ENCODE measurements at places on chromosomes 1 and 21. TPM values are rescaled to one million over a fixed set of nuclear protein-coding genes. Genes with fewer than 3 reads are reported as not detected.

DNA sequence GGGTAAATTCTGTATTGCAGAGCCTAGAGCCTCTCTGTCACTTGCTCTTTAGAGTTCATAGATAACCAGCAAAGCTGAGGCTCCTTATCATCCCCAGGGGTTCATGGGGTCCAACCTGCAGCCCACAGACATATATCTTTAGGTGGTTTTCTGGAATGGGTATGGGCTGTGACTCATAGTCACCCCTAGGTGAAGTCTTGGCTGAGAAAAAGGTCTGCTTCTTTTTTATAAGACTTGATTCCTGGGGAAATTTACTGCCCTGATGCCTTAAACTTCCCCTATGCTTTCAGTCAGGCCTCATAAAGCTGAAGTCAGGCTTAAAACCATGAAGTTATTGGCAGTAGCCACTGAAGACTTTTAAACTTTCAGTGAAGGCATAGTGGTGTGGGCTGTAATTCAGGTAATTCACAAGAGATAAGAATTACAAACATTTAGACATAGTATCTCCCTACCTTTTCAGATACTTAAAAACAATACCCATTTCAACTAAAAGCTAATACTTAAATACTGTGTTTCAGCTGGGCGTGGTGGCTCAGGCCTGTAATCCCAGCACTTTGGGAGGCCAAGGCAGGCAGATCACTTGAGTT, 46.8 kb downstream of the MACO1 start:
- no peak for DNase-seq

DNA sequence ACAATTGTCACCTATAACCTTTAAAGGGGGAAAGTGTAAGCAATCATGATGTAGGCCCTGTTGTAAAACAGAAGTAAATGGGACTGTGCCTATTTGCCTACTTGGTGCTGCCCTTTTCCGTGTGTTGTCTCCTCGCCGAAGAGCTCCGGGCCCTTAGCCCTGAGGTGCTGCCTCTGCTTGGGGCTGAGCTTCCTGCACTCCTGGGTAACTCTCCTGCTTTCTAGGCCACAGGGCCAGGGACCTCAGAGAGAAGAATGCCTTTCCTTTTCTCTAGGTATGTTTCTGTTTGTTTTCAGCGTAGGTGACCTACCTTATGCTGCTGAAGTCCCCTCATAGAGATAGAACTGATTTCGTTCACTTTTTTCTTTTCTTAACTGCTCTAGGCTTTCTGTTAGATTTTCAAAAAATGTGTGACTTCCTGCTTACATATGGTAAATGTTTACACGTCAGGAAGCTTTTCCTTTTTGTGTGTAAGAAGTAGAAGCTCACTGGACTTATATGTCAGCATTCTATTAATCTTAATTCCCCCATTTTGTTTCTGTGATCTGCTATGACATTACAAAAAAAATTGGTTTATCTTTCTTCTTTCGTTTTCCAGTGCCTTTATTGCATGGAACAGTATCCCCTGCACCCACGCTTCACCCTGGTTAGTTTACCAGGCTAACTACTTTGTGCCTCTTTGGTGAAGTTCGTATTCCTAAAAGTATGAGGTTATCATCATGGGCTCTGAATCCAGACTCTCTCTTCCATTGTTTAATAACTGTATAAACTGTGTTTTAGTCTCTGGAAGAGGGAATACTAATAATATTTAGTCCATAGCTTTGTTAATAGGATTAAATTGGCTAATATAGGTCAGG, 61.7 kb downstream of the ITSN1 start:
- no peak for DNase-seq

Gene ATP1A4
- 0.17 TPM for polyA plus RNA-seq

- no peak for DNase-seq
Measured at GRCh38 chr21:35316933-35317332, 267.8 kb upstream of the RUNX1 start.

GRCh38 chr1:9836632-9836960, 12.8 kb upstream of the CLSTN1 start:
- DNase-seq: peak; percentile 23

Gene ANGPTL3
- 0.96 TPM for polyA plus RNA-seq

Gene RXFP4
- 0.37 TPM for polyA plus RNA-seq

- no peak for DNase-seq
Measured at GRCh38 chr1:26745191-26745590, 42.6 kb upstream of the PIGV start.

Gene PDPN
- polyA plus RNA-seq: 56.4 TPM

- no peak for DNase-seq
Measured at GRCh38 chr21:41703857-41704501, 62.9 kb downstream of the RIPK4 start.

GRCh38 chr1:101314244-101314643, 77.4 kb downstream of the S1PR1 start:
- no peak for DNase-seq

- no peak for DNase-seq
Measured at GRCh38 chr1:72140222-72140621, 142.1 kb downstream of the NEGR1 start.

Gene RGS8
- not detected for polyA plus RNA-seq

Gene SLC16A4
- 6.1 TPM for polyA plus RNA-seq

DNA sequence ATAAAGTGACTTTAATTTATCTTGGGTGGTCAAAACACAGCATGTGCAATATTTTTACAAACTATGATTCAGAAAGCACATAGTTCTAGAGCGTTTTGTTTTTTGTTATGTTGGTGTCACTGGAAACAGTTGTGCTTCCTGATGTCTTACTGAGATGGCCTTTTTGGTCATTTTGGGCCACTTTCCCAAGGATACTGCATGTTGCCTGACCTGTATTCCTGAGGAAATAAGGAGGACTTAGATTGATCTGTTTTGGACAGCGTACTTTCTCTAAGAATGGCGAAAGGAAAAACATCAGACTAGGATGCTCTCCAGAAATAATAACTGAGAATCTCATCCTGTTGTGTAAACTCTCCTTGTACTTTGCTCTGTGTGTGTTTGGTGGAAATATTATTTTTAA, 451.2 kb downstream of the USP25 start:
- DNase-seq: no peak

GRCh38 chr21:24861471-24861870, 745.8 kb downstream of the MRPL39 start:
- DNase-seq: no peak

Gene ZYG11A
- 0.09 TPM for polyA plus RNA-seq

- DNase-seq: no peak
Measured at GRCh38 chr1:45065083-45065482, 53.0 kb downstream of the UROD start.

DNA sequence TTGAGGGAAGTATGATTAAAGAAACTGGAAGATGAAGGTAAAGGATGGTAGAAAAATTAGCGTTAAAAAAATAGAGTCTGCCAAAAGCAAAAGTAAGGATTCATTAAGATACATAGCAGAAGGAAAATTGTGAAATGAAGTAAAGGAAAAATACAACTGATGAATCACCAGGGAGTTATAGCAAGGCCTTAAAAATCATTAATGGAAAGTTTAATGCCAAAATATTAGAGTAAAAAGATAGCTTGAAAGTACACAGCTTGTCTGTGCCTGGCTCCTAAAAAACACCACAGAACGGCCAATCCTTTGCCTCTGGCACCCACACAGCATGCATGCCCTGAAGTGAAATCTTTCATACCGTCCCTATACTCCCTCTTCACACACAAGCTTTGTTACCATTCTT, 66.9 kb upstream of the APOBEC4 start:
- DNase-seq: no peak

GRCh38 chr1:242224461-242224860, 225.6 kb upstream of the MAP1LC3C start:
- DNase-seq: no peak

GRCh38 chr1:33180226-33180910, 1.5 kb downstream of the TRIM62 start:
- DNase-seq: peak; percentile 90

Gene GPR52
- polyA plus RNA-seq: not detected

DNA sequence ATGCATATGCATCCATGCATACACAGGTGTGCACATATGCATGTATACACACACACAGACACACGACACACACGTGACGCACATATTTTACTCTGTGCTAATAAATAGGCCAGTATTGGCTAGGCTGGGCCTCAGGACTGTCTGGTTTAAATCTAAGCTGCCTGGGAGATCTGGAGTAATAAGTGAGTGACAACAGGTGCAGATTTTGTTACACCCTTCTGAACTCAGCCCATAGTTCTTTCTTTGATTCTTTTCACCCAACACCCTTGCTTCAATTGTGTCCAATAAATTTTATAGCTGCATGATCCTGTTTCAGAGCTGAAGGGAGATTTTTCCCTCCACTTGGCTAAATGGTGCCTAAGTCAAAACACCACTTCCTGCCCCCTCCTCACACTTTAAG, 132.8 kb downstream of the FGGY start:
- no peak for DNase-seq

DNA sequence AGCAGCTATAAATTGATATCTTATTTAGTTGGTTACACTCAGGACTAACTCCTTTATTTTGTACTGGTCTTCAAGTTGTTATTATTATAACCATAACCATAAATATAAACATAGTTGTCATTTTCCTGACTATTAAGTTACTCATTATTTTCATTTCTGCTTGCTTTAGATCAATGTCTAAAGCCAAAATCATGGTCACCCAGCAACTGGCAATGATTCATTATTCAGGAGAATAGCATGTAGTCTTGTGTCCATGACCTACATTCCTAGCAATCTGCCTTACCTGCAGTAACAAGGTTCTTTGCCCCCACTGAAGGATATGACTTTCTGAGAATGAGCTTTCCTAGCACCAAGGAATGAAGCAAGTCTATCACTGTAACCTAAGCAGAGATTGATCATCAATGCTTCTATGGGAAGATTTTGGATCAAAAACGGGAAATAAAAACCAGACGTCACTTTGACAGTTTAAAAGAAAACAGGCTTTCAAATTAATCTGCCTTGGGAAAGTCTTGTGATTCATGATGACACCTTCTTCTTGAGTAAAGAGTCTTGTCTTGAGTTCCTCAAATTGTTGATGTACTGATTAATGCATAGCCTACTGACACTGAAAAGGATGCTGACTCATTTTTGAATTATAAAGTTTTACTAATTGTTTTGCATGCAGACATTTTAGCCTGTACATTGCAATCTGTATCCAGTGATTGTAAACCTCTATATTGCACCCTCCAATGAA, 203.3 kb upstream of the IVNS1ABP start:
- DNase-seq: no peak

GRCh38 chr1:181742426-181742825, 259.1 kb downstream of the CACNA1E start:
- no peak for DNase-seq

DNA sequence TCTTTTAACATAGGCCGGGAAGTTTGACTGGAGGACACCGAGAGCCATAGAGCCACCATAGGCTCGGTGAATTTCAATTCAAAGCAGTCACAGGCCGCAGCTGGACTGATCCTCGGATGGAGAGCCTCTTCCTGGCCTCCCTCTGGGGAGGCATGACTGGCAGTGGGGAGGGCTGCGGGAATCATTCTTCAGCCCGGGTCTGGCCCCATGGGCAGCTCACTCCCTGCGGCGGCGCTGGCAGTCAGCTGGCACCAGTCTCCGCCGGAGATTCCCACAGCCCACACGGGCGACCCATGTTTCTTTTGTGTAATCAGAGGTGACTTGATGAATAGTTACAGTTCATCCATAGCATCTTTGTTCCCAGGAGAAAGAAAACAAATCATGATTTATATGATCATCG, 10.6 kb downstream of the ESPN start:
- DNase-seq: no peak

Gene KPRP
- not detected for polyA plus RNA-seq

- no peak for DNase-seq
Measured at GRCh38 chr1:89760496-89760895, 60.3 kb upstream of the LRRC8D start.

DNA sequence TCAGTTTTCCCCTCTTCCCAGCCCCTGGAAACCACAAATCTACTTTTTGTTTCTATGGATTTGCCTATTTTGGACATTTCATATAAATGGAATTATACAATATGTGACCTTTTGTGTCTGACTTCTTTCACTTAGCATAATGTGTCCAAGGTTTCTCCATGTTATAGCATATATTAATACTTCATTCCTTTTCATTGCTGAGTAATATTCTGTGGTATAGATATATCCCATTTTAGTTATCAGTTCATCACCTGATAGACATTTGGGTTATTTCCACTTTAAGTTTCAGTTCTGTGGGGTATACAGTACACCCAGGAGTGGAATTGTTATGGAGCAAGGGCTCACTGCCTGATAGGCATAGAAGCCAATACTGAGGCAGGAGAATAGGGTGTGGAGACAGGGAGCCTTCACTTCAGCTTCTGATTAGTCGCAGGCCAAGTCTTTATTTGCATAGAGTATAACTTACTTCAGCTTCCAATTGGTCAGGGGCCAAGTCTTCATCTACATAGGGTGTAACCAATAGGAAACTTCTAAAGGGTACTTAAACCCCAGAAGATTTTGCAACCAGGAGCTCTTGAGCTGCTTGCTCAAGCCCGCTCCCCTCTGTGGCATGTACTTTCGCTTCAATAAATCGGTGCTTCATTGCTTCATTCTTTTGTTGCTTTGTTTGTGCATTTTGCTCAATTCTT, 8.3 kb upstream of the NVL start:
- DNase-seq: no peak

Gene SPAG17
- 4.0 TPM for polyA plus RNA-seq

DNA sequence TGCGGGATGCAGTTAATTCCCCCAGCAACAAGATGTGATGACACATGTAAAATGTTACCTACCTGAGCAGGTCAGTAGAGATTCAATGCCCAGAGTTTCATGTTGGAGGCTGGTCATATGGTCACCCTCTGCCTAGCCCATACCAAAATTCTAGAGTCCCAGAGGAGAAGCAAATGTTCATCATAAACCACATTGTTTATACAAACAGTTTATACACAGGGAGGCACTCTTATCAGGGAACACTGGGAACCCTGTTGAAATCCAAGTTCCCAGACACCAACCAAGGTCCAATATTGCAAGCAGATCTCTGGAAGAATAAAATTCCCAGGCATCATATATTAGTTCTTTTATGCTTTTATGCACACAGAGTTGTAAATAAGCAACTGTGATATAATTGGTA, 10.5 kb downstream of the HAO2 start:
- DNase-seq: no peak

DNA sequence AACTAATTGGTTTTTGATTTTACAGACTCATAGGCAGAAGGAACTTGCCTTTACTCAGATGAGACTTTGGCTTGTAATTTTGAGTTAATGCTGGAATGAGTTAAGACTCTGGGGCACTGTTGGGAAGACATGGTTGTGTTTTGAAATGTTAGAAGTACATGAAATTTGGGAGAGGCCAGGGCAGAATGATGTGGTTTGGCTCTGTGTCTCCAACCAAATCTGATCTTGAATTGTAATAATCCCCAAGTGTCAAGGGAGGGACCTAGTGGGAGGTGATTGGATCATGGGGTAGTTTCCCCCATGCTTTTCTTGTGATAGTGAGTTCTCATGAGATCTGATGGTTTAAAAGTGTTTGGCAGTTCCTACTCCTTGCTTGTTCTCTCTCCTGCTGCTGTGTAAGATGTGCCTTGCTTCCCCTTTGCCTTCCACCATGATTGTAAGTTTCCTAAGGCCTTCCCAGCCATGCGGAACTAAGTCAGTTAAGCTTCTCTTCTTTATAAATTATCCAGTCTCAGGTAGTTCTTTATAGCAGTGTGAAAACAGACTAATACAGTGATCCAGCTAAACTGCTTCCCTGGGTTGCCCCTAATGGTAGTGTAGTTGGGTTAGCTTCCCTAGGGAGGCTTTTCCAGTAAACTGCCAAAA, 10.2 kb downstream of the CPT2 start:
- DNase-seq: no peak

Measured in left lung (tissue), 14 donors.